ENCODE measurements at places on chromosomes 4 and X.

- no peak for DNase-seq
Observed at GRCh38 chrX:14491689-14492088, 37.6 kb upstream of the GLRA2 start.

- peak; percentile 63 for DNase-seq
Observed at GRCh38 chr4:1351854-1352566, 5.0 kb downstream of the UVSSA start.

- no peak for DNase-seq
Observed at GRCh38 chr4:10732914-10733415, 48.4 kb upstream of the CLNK start.

DNA sequence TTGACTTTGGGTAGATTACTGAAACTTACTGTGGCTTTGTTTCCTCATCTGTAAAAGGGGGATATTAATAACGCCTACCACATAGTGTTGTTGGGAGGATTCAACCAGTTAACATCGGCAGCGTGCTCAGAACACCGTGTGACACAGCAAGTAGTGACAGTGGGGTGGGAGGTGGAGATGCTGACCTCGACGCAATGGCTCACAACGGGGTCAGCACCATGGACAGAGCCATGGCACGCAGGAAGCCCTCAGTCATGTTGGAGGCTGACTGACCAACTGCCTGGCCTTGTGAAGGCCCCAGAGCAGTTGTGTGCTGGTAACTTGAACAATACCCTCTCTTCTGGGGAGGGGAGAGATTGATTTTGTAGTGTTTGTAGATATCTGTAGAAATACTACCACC, 93.2 kb downstream of the WFS1 start:
- peak; percentile 33 for DNase-seq

- no peak for DNase-seq
Observed at GRCh38 chr4:11209826-11210225, 218.9 kb downstream of the HS3ST1 start.

DNA sequence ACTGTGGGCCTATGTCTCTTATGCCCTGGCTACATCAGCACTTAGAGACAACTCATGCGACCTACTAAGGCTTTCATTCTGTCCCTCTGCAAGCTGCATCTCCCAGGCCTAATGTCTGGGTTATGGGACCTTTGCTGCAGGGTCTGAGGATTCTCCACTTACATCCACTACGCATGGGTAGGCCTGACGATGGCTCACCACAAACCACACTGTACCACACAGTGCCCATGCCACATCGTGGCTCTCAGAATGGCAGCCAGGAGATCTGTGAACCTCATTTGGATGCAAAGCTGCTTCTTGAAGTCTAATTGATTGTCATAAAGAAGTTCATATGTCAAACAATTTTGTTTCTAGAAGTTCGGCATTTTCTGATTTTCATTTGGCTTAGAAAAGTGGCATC, 84.6 kb upstream of the BEND4 start:
- DNase-seq: no peak

DNA sequence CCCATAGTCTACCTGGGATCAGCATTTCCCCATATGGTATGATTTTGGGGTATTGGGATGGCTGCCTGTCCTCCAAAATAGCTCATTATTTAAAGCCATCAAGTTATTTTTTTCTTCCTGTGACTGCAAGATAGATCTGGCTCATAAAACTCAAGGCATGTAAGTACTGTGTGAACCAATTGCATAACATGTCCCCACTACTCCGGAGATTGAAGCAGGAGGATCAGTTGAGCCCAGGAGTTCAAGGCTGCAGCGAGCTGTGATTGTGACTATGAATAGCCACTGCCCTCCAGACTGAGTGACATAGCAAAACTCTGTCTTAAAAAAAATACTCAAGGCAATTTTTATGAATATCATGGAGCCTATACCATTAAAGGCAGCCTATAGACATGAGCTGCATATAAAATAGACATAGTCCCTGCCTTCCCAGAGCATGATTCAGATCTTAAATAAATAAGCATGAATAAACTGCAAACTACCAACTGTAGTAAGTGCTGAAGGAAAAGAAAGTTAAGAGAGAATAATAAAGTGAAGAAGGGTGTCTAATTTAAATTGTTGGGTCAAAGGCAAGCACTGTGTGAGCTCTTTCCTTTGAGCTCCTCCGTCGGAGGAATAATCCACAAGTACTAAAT, 16.9 kb upstream of the MMAA start:
- no peak for DNase-seq

GRCh38 chr4:71275004-71275403, 63.8 kb upstream of the SLC4A4 start:
- DNase-seq: no peak

DNA sequence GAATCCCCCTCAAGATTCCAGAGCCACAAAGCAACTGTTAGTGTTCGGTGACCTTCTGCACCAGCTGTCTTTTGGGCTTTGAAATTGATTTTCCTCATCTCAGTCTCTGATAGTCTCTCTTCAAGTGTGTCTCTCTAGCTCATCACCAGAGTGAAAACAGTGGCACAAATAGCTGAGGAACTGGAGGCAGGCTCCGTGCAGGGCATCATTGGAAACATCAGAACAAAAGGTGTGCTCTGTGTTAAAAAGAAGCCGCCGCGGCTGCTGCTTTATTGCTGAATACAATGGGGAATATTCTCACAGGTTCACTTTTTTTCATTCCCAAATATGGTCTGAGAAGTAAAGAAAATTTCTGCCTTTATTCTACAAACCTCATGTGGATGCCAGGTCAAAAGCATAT, 297.5 kb downstream of the DCTD start:
- DNase-seq: no peak

GRCh38 chr4:87306056-87306455, 16.6 kb downstream of the HSD17B13 start:
- no peak for DNase-seq

DNA sequence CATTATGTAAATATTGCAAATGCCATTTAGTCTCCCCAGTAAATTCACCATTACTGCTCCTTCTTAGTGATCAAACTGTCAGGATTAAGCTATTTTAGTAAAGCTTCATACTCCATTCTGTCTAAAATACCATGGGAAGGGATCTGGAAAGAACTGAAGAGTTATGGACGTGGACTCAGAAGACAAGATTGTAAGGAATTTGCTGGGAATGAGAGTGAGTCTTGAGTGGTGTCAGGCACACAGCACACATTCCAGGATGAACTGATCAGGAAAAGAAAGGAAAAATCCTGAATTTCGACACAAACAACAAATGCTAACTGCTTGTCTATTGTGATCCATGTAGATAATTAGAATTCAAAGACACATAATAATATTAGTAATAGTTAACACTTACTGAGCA, 311.0 kb downstream of the CENPC start:
- peak; percentile 60 for DNase-seq

DNA sequence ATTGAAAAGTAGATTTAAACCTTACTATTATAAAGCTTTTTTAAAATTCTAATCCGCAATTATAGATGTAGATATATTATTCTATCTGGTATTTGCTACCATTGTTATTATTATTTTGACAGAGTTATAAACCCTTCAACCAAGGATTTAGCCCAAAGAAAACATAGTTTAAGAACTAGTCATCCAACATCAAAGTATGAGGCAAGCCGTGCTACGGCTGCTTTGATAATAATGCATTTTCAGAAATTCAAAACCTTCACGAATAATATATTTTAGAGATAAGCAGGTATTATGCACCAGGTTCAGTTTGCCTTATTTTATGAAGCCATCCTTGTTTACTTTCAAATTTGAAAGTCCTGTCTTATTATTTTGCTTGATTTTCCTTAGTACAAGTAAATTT, 1501.7 kb downstream of the RAPGEF2 start:
- no peak for DNase-seq

- no peak for DNase-seq
Observed at GRCh38 chr4:44674471-44674870, 3.7 kb upstream of the GUF1 start.
